ENCODE measurements at places on chromosomes 1 and 21. TPM values are rescaled to one million over a fixed set of nuclear protein-coding genes. Genes with fewer than 3 reads are reported as not detected.

The PDPN gene
- 115 TPM for total RNA-seq

The CNKSR1 gene
- 46.1 TPM for total RNA-seq

The CD34 gene
- total RNA-seq, result not detected

The TBX19 gene
- 3.1 TPM for total RNA-seq

The FALEC gene
- not detected for total RNA-seq

The CSF3R gene
- 1.2 TPM for total RNA-seq

The SV2A gene
- total RNA-seq, result 2.1 TPM

The MEGF6 gene
- total RNA-seq, result 4.0 TPM

The CD160 gene
- under 0.01 TPM for total RNA-seq

The FAM72C gene
- under 0.01 TPM for total RNA-seq

The SAMD11 gene
- total RNA-seq, result 0.54 TPM

The S100A4 gene
- 178 TPM for total RNA-seq

The PIAS3 gene
- total RNA-seq, result 35.4 TPM

The KIAA0319L gene
- total RNA-seq, result 101 TPM

The CFAP141 gene
- not detected for total RNA-seq

The SHE gene
- total RNA-seq, result under 0.01 TPM

The SH2D5 gene
- total RNA-seq, result not detected

The AGL gene
- 10.2 TPM for total RNA-seq

The ZNF691 gene
- total RNA-seq, result 11.4 TPM

The PGLYRP3 gene
- total RNA-seq, result not detected

The RCSD1 gene
- total RNA-seq, result not detected

The STIL gene
- 7.9 TPM for total RNA-seq

The TEX38 gene
- total RNA-seq, result not detected

The HSD3B2 gene
- total RNA-seq, result not detected

The CELA3B gene
- total RNA-seq, result not detected

The HEYL gene
- not detected for total RNA-seq

The DENND1B gene
- total RNA-seq, result 28.7 TPM

The PTGFRN gene
- 153 TPM for total RNA-seq

The MYBPH gene
- not detected for total RNA-seq

The GBP2 gene
- total RNA-seq, result 17.8 TPM

The CD101 gene
- total RNA-seq, result 1.3 TPM

The NUP210L gene
- total RNA-seq, result not detected

The SELL gene
- total RNA-seq, result not detected

The HES3 gene
- not detected for total RNA-seq

The RHD gene
- total RNA-seq, result not detected

The SPOCD1 gene
- total RNA-seq, result 0.79 TPM

The TMEM222 gene
- 26.7 TPM for total RNA-seq

The HCRTR1 gene
- not detected for total RNA-seq

The OR10J1 gene
- total RNA-seq, result not detected

The C8A gene
- total RNA-seq, result not detected

The RASSF5 gene
- 2.3 TPM for total RNA-seq

The RBM15 gene
- total RNA-seq, result 42.0 TPM

The KRTAP19-4 gene
- not detected for total RNA-seq

The CLIC6 gene
- under 0.01 TPM for total RNA-seq

The OR2T2 gene
- 16.1 TPM for total RNA-seq

Data from placental epithelial cell (primary cell).